ENCODE measurements at places on chromosomes 7 and 10. TPM values are rescaled to one million over a fixed set of nuclear protein-coding genes. Genes with fewer than 3 reads are reported as not detected.
A peak's percentile ranks its signal among the peaks of the same experiment; 100 is the strongest.

- peak; percentile 33 for DNase-seq
- H3K36me3 ChIP-seq = no peaks in the 10 kb centered on the region
- H3K4me1 ChIP-seq = no peaks in the 10 kb centered on the region
- no peaks in the 10 kb centered on the region for H3K27me3 ChIP-seq
- H3K4me3 ChIP-seq = peak overlapping the region; percentile 48
Measured at GRCh38 chr7:148883266-148884048, 634 bp downstream of the EZH2 start.

DNA sequence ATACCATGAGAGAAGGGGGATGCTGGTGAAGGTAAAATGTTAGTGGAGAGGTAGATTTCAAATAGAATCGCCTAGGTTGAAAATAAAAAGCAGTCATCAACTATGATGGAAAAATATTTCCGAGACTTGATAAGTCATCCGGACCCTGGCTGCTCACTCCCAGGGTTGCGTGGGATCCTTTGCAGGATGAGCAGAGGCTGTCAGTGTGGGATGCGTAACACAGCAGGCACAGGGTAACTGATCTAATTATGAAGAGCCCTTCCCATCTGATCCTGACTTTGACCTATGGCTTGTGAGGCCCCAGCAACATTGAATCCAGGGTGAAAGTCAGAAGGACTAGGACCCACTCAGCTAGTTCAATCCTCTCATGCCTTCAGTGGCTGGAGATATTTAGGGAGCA lies 236.9 kb downstream of the DPP6 start:
- H3K27ac ChIP-seq = no peak overlapping the region
- no peaks in the 10 kb centered on the region for H3K36me3 ChIP-seq
- no peak for DNase-seq
- no peak overlapping the region for H3K4me3 ChIP-seq
- no peaks in the 10 kb centered on the region for H3K4me1 ChIP-seq
- H3K27me3 ChIP-seq = no peaks in the 10 kb centered on the region

DNA sequence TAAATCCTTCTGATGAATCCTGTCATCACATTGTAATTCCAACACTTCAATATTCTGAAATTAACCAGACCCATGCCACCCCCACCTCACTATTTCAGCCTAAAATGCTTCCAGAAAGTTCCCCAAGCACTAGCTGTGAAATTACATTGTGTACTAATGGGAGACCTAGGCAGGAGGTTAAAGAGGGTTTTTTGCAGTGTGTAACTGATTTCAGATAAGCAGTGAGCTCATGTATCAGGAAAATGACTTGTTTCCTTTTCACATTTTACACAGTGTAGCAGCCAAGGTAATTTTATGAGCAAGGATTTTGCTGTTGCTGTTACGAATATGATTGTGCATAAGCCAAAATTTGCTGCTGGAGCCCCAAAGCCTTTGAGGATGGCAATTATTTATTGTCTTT lies 129.0 kb downstream of the INHBA start:
- H3K4me1 ChIP-seq = no peaks in the 10 kb centered on the region
- no peaks in the 10 kb centered on the region for H3K27me3 ChIP-seq
- DNase-seq = no peak
- no peaks in the 10 kb centered on the region for H3K36me3 ChIP-seq

GRCh38 chr7:133344275-133344674 lies 91.4 kb downstream of the EXOC4 start:
- DNase-seq = no peak
- no peaks in the 10 kb centered on the region for H3K4me1 ChIP-seq
- no peaks in the 10 kb centered on the region for H3K36me3 ChIP-seq
- no peak overlapping the region for H3K27ac ChIP-seq
- no peaks in the 10 kb centered on the region for H3K27me3 ChIP-seq
- no peak overlapping the region for H3K4me3 ChIP-seq

DNA sequence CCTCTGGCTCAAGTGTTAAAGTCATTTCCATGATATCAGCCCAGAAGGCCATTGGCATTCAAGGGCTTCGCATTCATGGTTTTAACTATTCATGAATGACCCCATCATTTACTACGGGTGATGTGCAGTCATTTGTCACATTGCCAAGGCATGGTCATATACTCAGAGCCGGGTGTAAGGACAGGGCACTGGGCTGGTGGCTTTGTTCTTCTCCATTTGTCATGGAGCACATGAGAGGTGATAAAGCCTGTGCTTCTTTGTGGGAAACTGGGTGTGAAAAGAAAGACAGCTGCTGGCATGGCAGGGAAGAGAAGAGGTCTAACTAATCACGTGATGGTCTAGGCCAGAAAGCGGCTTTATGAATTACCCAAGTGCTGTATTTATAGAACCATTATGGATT lies 132.2 kb upstream of the PLXNA4 start:
- H3K36me3 ChIP-seq = no peaks in the 10 kb centered on the region
- H3K27me3 ChIP-seq = no peaks in the 10 kb centered on the region
- no peak overlapping the region for H3K4me3 ChIP-seq
- H3K4me1 ChIP-seq = no peaks in the 10 kb centered on the region

DNA sequence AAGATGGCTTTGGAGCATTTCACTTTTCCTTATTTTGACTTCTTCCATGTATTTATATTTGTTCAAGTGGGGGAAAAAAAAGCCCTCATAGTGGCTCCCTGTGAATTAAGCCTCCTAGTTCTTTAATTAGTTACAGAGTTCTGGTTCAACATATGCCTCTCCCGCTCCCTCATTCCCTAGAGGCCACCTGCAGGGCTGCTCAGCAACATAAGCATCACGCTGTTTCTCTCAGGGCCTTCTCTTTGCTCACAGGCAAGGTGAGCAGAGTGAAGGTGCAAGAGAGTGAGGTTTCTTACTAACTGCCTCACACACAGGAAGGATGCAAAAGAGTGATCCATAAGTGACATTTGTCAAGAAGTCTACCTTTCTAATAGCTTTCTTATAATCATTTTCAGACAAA lies 196.7 kb downstream of the SEMA3E start:
- no peaks in the 10 kb centered on the region for H3K27me3 ChIP-seq
- no peak overlapping the region for H3K4me3 ChIP-seq
- no peak overlapping the region for H3K27ac ChIP-seq
- DNase-seq = no peak
- H3K4me1 ChIP-seq = no peaks in the 10 kb centered on the region
- H3K36me3 ChIP-seq = no peaks in the 10 kb centered on the region

- no peaks in the 10 kb centered on the region for H3K4me1 ChIP-seq
- H3K4me3 ChIP-seq = no peak overlapping the region
- H3K36me3 ChIP-seq = no peaks in the 10 kb centered on the region
- no peak overlapping the region for H3K27ac ChIP-seq
Measured at GRCh38 chr10:87707254-87707653, 47.6 kb downstream of the PAPSS2 start.

GRCh38 chr10:62348029-62348428 lies 26.1 kb upstream of the ZNF365 start:
- DNase-seq = no peak
- no peaks in the 10 kb centered on the region for H3K27me3 ChIP-seq
- no peaks in the 10 kb centered on the region for H3K4me1 ChIP-seq
- H3K36me3 ChIP-seq = no peaks in the 10 kb centered on the region
- no peak overlapping the region for H3K27ac ChIP-seq

DNA sequence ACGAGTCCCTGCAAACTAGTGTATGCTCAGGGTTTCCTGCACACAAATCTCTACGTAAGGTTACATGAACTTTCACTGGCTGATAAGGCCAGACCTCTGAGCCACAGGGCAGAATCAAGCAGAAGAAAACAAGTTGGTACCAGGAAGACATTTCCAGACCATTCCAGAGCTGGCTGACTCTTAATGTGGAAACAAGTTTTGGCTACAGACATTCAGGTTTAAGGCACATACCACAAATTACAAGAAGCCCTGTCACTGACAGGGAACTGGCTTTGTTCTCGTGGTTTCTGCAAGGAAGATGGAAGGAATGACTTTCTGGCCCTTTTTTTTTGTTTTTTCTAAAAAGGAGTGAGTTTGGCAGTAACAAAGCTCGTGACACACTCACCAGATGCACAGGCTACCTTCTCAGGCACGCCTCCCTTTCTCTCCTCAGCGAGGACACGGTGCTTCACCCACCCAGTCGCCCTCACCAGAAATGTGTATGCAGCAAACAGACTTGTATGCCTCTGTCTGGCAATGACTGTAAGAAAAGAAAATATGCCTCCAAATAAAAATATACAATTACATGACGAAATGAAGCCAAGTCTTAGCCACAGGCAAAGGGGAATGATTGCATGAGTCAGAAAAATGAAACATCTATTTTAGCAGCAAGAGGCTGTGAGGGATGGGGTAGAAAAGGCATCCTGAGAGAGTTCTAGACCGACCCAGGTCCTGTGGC lies 22.6 kb downstream of the PLAC9 start:
- no peaks in the 10 kb centered on the region for H3K27me3 ChIP-seq
- H3K27ac ChIP-seq = peak overlapping the region; percentile 91
- peaks cover 17% of the 10 kb centered on the region for H3K4me1 ChIP-seq
- no peaks in the 10 kb centered on the region for H3K36me3 ChIP-seq
- no peak overlapping the region for H3K4me3 ChIP-seq

- no peak overlapping the region for H3K4me3 ChIP-seq
- H3K4me1 ChIP-seq = no peaks in the 10 kb centered on the region
- H3K36me3 ChIP-seq = no peaks in the 10 kb centered on the region
- DNase-seq = no peak
Measured at GRCh38 chr10:82245906-82246560, 371.0 kb downstream of the NRG3 start.

- no peak overlapping the region for H3K4me3 ChIP-seq
- H3K27ac ChIP-seq = no peak overlapping the region
- no peaks in the 10 kb centered on the region for H3K36me3 ChIP-seq
- H3K27me3 ChIP-seq = no peaks in the 10 kb centered on the region
- DNase-seq = no peak
Measured at GRCh38 chr10:116113721-116114501, 159.1 kb downstream of the GFRA1 start.

TAS2R38 gene
- not detected for total RNA-seq

ABCF2 gene
- total RNA-seq = 37.6 TPM

GRCh38 chr10:127887541-127888415 lies 5.0 kb downstream of the CLRN3 start:
- H3K4me3 ChIP-seq = no peak overlapping the region
- no peak overlapping the region for H3K27ac ChIP-seq
- H3K27me3 ChIP-seq = no peaks in the 10 kb centered on the region
- no peaks in the 10 kb centered on the region for H3K36me3 ChIP-seq
- H3K4me1 ChIP-seq = no peaks in the 10 kb centered on the region
- no peak for DNase-seq

DNA sequence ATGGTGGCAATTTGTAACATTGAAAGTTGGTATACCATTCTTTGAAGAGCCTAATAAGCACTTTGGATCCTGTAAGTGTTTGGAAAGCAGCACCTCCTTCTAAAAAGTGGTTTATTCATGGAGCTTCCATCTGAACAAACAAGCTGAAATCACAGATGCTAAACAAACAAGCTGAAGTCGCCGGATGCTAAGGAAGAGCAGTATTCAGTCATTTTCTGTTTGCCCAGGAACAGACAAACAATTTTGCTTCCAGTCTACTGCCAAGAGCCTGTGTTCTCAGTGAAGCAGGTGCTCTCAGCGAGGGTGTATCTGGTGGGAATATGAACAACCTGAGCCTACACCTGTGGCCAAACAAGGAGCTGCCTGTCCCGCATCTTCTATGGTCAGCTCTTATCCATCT lies 6.3 kb downstream of the COL28A1 start:
- no peak for DNase-seq
- no peaks in the 10 kb centered on the region for H3K36me3 ChIP-seq
- H3K4me1 ChIP-seq = no peaks in the 10 kb centered on the region
- no peaks in the 10 kb centered on the region for H3K27me3 ChIP-seq
- no peak overlapping the region for H3K27ac ChIP-seq

DNA sequence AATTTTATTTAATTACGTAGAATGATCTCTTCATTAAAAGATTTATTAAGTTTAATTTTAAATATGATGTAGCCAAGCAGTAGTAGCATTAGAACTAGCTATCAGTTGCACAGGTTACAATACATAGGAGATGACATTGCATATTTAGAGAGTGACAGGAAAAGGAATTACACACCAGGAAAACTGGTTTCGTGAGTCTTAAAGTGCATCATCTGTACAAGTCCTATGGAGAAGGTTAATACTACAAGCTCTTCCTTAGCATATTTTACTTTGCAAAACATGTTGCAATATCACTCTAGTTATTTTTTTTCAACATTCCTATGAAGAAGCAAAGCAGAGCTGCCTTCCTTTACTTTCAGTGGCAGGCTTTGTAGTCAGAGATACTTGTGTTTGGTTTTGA lies 20.2 kb upstream of the SEM1 start:
- no peak overlapping the region for H3K4me3 ChIP-seq
- H3K4me1 ChIP-seq = no peaks in the 10 kb centered on the region
- DNase-seq = no peak

- no peak overlapping the region for H3K4me3 ChIP-seq
- no peaks in the 10 kb centered on the region for H3K27me3 ChIP-seq
Measured at GRCh38 chr10:133458710-133459453, 5.1 kb downstream of the SCART1 start.

LIPF gene
- 0.88 TPM for total RNA-seq

GRCh38 chr7:128911423-128912031 lies 1.0 kb upstream of the KCP start:
- H3K4me3 ChIP-seq = no peak overlapping the region
- H3K27me3 ChIP-seq = peaks cover 2% of the 10 kb centered on the region
- no peak overlapping the region for H3K27ac ChIP-seq
- no peaks in the 10 kb centered on the region for H3K4me1 ChIP-seq

DNA sequence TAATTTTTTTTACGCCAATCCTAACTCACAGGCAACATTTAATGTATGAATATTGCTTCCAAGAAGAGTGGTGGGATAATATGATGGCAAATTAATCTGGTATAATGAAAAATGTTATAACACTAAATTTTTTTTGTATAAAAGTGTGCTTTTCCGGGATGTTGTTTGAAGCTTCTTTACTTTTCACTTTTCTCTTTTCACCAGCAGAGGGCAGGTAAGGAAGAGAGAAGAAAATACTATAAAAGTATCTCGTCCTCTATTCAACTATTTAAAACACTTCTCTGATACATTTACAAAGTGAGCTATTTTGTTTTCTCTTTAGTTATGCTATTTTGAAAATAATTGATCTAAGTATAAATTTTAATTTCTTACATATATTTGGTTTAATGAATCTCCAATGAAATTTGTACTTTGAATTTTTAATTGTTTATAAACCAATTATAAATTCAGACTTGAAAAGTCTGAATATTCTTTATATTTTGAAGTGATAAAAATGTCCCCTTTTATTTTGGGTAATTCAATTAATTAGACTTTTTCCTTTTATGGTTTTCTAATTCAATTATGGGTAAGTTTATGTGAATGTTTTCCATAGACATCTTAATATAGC lies 20.7 kb upstream of the CFTR start:
- H3K36me3 ChIP-seq = no peaks in the 10 kb centered on the region
- H3K4me1 ChIP-seq = no peaks in the 10 kb centered on the region
- H3K27ac ChIP-seq = no peak overlapping the region
- no peak overlapping the region for H3K4me3 ChIP-seq
- DNase-seq = no peak

AKR1D1 gene
- total RNA-seq = not detected
